Naive B cell (primary cell): ENCODE measurements at places on chromosomes 7 and 10.

DNA sequence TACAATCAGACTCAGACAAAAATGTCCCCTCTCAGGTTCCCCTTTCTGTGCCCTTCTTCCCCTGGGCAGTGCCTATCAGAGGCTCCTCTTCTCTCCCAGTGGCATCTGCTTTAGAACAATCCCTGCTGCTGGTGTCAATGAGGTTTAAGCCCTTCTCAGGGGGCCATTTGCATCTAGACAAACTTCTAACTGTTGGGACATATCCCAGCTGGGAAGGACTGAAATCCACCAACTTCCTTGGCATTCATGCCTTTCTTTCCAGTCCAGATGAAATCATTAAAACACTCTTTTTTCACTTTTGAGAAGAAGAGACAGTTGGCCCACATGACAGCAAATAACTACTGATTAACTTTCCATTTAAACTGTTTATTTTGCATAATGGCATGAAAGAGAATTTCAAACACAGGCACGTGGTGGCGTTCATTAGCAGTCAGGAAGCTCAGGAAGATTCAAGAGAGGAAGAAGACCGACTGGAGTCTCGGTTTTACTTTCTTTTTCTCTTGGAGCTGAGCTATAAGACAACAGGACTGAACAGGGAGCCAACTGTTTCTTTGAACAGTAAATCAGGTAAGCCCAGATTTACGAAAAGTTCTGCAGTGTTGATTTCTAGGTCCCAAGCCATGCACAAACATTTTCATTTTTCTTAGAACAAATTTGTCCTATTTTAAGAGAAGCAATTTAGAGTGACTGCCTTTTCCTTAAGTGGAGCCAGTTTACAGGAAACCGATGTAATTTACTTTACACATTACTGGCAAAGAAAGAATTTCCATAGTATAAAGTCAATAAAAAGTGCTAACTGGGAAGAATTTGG is at the start of gene GIMAP2:
Gene GIMAP2 (plus strand): TSS at position 488 of the 811 bp plus-strand sequence. CDS start 1,354 bp downstream, outside the sequence.
- peak; percentile 26 for DNase-seq

- no peak for DNase-seq
Measured at GRCh38 chr7:142581341-142581740, 167.9 kb upstream of the PRSS1 start.

DNA sequence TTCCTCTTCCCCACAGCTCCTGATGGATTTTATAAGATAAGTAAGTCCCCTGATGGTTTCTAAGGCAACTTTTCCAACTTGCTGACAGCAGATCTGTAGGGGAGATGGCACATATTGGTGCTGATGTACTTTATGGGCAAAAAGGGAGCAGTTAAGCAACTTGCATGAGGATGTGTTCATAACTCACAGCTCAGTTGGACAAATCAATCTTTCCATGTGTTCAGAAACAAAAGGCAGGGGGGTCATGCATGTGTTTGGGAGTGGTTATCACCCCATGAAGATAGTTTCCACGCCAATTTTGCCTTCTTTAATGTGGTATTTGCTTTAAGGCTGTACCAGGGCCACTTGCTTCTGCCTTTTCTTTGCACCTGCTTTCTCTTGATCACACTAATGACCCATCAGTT is 6.1 kb downstream of the RBM20 start:
- no peak for DNase-seq

DNA sequence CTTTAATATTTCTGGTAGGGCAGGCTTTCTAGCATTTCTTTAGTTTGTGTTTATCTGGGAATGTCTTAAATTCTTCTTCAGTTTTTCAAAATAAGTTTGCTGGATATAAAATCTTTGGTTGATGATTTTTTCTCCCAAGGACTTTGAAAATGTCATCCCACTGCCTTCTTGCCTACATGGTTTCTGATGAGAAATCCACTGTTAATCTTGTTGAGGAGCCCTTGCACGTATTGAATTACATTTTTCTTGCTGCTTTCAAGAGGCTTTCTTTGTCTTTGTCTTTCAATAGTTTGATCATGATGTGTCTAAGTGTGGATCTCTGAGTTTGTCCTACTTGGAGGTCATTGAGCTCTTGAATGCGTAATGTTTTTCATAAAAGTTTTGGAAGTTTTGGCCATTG is 66.0 kb downstream of the CASD1 start:
- no peak for DNase-seq

DNA sequence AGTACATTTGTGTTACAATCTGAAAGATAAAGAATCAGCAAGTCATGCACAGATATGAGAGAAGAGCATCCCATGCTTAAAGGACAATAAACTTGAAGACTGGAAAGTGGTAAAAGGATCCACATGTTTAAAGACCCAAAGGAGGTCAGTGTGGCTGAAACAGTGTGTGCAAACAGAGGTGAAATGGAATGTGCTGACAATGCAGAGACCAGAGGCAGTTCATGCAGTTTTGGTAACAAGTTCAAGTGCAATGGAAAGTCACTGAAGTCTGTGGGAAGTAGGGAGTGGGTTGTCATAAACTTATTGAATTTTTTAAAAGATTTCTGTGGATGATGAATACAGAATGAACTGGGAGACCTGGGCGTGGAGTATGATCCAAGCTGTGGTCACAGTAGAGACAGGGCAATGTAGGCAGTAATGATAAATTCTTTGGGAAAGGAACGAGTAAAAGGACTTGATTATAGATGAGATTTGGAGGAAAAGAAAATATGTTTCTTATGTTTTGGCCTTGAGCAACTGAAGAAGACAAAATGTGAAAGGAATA is 408.0 kb downstream of the HGF start:
- DNase-seq = no peak

DNA sequence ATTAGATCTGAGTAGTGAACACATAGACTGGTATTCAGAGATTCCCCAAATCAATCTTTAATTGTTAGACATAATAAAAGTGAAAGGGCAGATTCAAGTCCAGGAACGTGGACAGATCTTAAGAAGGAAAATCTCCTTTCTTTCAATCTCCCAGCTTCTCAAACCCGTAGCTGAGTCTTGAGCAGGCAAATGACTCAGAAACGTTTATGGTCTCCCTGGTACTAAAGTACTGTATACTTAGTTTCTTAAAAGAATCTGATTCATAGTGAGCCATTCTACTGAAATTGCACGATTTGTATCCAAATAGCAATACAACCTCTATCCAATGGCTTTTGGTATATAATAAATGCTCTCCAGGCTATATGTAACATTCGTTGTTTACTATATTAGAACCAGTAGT is 140.4 kb upstream of the RHEB start:
- no peak for DNase-seq

- DNase-seq = no peak
Measured at GRCh38 chr7:35854311-35854710, 53.5 kb downstream of the SEPTIN7 start.

GRCh38 chr10:125161707-125162119 is 1.4 kb upstream of the CTBP2 start:
- no peak for DNase-seq

- DNase-seq = no peak
Measured at GRCh38 chr10:49313501-49314070, 14.6 kb downstream of the C10orf71 start.

- DNase-seq = no peak
Measured at GRCh38 chr10:75097666-75098285, 13.7 kb upstream of the SAMD8 start.

DNA sequence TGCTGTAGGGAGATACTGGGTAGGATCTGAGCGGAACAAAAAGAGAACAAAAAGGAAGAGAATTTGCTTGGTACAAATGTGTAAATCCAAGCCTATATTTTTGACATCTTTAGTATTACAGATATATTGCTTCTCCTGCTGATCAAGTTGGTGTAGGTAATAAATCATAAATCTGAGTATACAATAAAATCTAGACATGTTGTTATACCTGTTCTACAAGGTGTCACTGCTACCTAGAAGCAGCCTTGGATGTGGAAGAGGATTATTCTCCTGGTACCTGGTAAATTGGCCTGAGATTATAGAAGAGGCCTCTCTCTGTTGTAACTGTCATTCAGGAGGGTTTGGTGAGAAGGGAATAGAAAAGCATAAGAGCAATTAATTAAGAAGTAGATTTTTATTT is 89.9 kb upstream of the LSM8 start:
- DNase-seq = no peak

- no peak for DNase-seq
Measured at GRCh38 chr10:79186486-79187120, 117.8 kb downstream of the ZMIZ1 start.

GRCh38 chr7:151396328-151396970 is 13.4 kb downstream of the WDR86 start:
- no peak for DNase-seq

DNA sequence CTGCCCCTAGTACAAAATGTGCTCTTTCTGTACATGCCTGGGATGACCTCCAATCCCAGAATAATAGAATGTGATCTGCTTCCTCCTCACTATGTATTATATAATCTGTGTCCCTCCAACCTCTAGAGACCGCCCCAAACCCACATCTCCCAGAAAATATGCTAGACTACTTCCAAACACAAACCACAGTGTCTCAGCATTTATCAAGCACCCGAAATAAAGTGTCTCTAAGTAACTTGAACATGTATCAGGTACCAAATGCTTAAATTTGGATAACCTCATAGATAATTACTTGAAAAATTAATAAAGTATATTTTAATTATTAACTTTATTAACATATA is 16.1 kb downstream of the LYZL1 start:
- DNase-seq = no peak

DNA sequence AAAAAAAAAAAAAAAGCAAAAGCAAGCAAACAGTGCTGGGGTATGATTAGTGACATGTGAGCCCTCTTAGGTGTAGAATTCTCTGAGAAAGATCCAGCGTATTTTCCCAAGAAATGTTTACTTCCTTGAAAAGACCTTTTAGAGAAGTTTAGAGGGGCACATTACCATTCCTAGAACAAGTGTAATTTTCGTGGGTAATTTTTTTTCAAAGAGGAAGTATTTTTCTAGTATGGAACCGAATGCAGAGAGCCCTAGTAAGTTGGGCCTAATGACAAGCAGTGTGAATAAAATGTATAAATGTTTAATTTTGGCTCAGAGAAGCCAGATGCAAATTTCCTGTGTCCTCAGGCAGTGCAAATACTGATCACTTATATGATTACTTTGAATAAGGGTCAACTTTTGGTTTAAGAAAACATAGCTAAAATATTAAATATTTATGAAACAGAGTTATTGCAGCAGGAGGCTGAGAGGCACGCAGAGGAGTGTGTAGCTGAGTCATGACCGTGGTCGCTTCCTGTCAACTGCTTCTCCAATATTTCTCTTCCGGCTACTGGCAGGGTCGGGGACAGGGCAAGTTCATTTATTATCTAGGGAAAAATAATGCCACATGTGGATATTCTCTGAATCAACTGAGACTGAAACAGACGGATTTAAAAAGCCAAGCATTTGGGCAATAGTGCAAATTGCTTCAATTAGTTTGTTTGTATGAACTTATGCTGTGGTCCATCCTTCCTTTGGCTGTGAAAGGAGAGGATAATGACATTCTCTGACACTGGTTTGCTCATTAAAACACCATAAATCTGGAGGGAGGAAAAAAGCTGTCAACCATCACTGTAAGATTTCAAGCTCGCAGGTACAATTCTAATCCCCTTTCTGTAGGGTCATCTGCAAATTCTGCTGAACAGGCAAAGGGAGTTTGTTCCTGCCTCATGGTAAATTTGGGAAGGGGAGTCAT is 495.2 kb downstream of the GLRX3 start:
- DNase-seq = no peak

DNA sequence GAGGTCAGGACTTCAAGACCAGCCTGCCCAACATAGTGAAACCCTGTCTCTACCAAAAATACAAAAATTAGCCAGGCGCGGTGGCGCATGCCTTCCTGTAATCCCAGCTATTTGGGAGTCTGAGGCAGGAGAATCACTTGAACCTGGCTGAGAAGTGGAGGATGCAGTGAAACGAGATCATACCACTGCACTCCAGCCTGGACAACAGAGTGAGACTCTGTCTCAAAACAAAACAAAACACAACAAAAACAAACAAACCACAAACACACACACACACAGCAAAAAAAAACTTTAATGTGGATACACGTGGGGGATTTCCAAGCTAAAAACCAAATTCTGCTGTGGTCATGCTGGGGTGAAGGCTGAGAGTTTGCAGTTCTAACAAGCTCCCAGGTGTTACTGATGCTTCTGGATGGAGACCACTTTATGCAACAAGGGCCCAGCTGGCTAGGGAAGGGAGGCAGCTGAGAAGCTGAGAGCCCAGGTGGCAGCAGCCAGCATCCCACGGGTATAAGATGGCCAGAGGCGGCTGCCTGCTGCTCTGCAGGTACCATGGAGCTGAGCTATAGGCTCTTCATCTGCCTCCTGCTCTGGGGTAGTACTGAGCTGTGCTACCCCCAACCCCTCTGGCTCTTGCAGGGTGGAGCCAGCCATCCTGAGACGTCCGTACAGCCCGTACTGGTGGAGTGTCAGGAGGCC is at the start of gene ZP3:
Gene ZP3 (plus strand): TSS at position 538 of the 699 bp plus-strand sequence. CDS start 15 bp downstream, at position 553.
- no peak for DNase-seq

- DNase-seq = no peak
Measured at GRCh38 chr7:99102809-99103690, 40.9 kb downstream of the SMURF1 start.
